ENCODE measurements at places on chromosomes 2 and 18. TPM values are rescaled to one million over a fixed set of nuclear protein-coding genes. Genes with fewer than 3 reads are reported as not detected.

CD8B2 gene
- 0.10 TPM for total RNA-seq

SERPINE2 gene
- total RNA-seq = 2.6 TPM

SKOR2 gene
- total RNA-seq = not detected

DHRS9 gene
- not detected for total RNA-seq

NETO1 gene
- total RNA-seq = not detected

ARHGEF33 gene
- total RNA-seq = not detected

PRKAG3 gene
- not detected for total RNA-seq

DNA sequence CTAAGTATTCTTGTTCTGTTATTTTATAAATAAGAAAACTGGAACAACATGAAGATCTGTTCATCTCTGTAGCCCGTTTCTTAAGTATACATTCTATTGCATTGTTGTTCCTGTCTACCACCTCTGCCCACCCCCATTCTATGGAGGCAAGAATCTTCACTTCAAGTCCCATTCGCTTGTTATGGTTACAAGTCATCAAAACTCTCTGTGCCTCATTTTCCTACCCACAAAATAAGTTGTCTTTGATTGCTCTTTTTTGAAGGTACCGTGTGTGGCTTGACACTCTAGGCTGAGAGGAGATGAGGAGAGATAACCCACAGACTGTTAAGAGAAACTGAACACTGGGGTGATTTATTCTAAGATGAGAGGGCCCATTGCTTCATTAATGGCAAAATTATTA lies 2.9 kb upstream of the EVA1A start:
- no peak overlapping the region for H3K4me3 ChIP-seq
- H3K4me1 ChIP-seq = peaks cover 9% of the 10 kb centered on the region
- peaks cover 46% of the 10 kb centered on the region for H3K27me3 ChIP-seq
- H3K36me3 ChIP-seq = no peaks in the 10 kb centered on the region
- H3K27ac ChIP-seq = no peak overlapping the region

DNA sequence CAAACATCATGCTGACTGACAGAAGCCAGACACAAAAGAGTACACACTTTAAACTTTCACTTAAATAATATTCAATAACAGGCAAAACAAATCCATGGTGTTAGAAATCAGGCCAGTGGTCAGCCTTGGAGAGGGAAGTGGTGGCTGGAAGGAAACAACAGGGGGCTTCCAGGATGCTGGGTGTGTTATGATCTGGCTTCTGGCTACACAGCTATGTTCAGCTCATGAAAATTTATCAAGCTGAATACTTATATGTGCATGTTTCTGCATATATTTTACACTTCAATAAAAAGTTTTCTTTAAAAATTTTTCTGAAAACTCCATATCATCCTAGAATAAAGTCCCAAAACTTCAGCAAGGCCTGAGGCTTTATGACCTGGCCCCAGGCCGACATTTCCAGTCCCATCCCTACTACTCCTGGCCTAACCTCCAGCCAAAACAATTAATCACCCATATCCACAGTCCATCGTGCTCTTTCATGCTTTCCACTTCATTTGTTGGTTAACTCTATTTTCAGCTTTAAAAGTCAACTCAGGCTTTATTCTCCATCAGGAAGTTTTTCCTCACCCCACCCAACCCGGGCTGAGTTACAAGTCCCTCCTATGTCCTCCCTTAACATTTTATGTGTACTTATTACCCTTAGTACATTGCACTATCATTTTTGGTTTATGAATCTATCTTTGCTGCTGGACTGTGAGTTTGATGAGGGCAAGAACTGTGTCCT lies 27.9 kb upstream of the SPTBN1 start:
- peaks cover 7% of the 10 kb centered on the region for H3K4me1 ChIP-seq
- H3K27ac ChIP-seq = no peak overlapping the region
- no peaks in the 10 kb centered on the region for H3K36me3 ChIP-seq
- no peak for DNase-seq
- no peaks in the 10 kb centered on the region for H3K27me3 ChIP-seq

GRCh38 chr2:102301867-102302362 lies 9.4 kb upstream of the IL1RL1 start:
- H3K36me3 ChIP-seq = peaks cover 16% of the 10 kb centered on the region
- H3K27ac ChIP-seq = peak overlapping the region; percentile 87
- DNase-seq = no peak
- peaks cover 15% of the 10 kb centered on the region for H3K27me3 ChIP-seq
- H3K4me3 ChIP-seq = peak overlapping the region; percentile 61

GRCh38 chr18:64747803-64748202 lies 598.9 kb upstream of the LINC00305 start:
- no peak overlapping the region for H3K27ac ChIP-seq
- H3K4me3 ChIP-seq = no peak overlapping the region
- no peaks in the 10 kb centered on the region for H3K27me3 ChIP-seq
- no peak for DNase-seq

- no peaks in the 10 kb centered on the region for H3K36me3 ChIP-seq
- H3K4me1 ChIP-seq = no peaks in the 10 kb centered on the region
- no peak overlapping the region for H3K27ac ChIP-seq
- no peak for DNase-seq
- H3K4me3 ChIP-seq = no peak overlapping the region
These were observed 17.7 kb downstream of the HOXD1 start for GRCh38 chr2:176206136-176206535.

- no peaks in the 10 kb centered on the region for H3K36me3 ChIP-seq
- H3K27me3 ChIP-seq = peaks cover 12% of the 10 kb centered on the region
- no peaks in the 10 kb centered on the region for H3K4me1 ChIP-seq
- DNase-seq = no peak
- H3K27ac ChIP-seq = no peak overlapping the region
- no peak overlapping the region for H3K4me3 ChIP-seq
These were observed 130.7 kb downstream of the SOCS6 start for GRCh38 chr18:70419526-70419925.

- H3K27ac ChIP-seq = peak overlapping the region; percentile 67
- H3K4me3 ChIP-seq = no peak overlapping the region
- DNase-seq = no peak
- peaks cover 17% of the 10 kb centered on the region for H3K4me1 ChIP-seq
- H3K36me3 ChIP-seq = no peaks in the 10 kb centered on the region
- H3K27me3 ChIP-seq = no peaks in the 10 kb centered on the region
These were observed 26.9 kb downstream of the TMEM247 start for GRCh38 chr2:46506131-46506706.

GRCh38 chr2:42052702-42053481 lies 5.1 kb downstream of the PKDCC start:
- no peaks in the 10 kb centered on the region for H3K36me3 ChIP-seq
- no peaks in the 10 kb centered on the region for H3K4me1 ChIP-seq
- peak; percentile 37 for DNase-seq
- peaks cover 9% of the 10 kb centered on the region for H3K27me3 ChIP-seq

STK17B gene
- 182 TPM for total RNA-seq

DNA sequence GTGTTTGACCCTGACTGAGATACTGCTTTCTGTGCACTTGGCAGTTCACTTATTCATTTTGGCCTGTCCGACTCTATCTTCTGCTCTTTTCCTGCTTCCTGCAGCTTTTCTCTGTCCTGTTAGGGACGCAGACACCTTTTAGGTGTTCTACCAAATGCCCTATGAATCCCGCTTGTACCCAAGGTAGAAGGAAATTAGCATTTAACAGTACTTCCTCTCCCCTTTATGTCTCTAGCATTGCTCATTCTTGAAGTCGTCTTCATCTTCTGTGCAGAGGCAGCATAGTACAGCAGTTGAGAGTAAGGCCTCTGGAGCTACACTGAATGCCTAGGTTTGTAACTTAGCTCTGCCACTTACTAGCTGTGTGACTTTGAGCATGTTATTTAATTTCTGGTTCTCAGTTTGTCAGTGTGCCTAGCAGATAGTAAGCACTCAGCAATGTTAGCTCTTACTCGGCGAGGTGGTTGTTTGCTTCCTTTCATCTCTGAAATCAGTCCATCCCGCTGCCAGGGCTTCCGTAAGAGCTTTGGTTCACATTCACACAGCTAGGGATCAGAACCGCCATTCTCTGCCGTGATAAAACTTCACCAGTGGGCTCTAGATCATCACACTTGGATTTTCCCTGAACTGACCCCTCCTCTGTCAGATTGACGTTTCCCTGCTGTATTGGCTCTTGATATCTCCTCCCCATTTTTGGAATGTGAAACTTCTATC lies 1.4 kb downstream of the CCT7 start:
- peak overlapping the region; percentile 98 for H3K4me3 ChIP-seq
- peaks cover 18% of the 10 kb centered on the region for H3K36me3 ChIP-seq
- H3K27me3 ChIP-seq = no peaks in the 10 kb centered on the region

GCG gene
- total RNA-seq = not detected

TMEFF2 gene
- not detected for total RNA-seq

- H3K27ac ChIP-seq = no peak overlapping the region
- no peaks in the 10 kb centered on the region for H3K36me3 ChIP-seq
- H3K4me1 ChIP-seq = no peaks in the 10 kb centered on the region
- H3K27me3 ChIP-seq = peaks cover 23% of the 10 kb centered on the region
These were observed 125.3 kb downstream of the ANTXR1 start for GRCh38 chr2:69138247-69138772.

MIB1 gene
- total RNA-seq = 20.1 TPM

SLC4A5 gene
- 3.2 TPM for total RNA-seq

GRCh38 chr2:151616760-151617339 lies 117.4 kb downstream of the NEB start:
- H3K4me1 ChIP-seq = peaks cover 11% of the 10 kb centered on the region
- H3K4me3 ChIP-seq = no peak overlapping the region
- no peaks in the 10 kb centered on the region for H3K27me3 ChIP-seq
- H3K27ac ChIP-seq = no peak overlapping the region

- peak overlapping the region; percentile 43 for H3K4me3 ChIP-seq
- no peak for DNase-seq
- peaks cover 27% of the 10 kb centered on the region for H3K4me1 ChIP-seq
- peaks cover 22% of the 10 kb centered on the region for H3K27me3 ChIP-seq
- peaks cover 7% of the 10 kb centered on the region for H3K36me3 ChIP-seq
These were observed 2.0 kb upstream of the HK2 start for GRCh38 chr2:74831693-74832530.

DNA sequence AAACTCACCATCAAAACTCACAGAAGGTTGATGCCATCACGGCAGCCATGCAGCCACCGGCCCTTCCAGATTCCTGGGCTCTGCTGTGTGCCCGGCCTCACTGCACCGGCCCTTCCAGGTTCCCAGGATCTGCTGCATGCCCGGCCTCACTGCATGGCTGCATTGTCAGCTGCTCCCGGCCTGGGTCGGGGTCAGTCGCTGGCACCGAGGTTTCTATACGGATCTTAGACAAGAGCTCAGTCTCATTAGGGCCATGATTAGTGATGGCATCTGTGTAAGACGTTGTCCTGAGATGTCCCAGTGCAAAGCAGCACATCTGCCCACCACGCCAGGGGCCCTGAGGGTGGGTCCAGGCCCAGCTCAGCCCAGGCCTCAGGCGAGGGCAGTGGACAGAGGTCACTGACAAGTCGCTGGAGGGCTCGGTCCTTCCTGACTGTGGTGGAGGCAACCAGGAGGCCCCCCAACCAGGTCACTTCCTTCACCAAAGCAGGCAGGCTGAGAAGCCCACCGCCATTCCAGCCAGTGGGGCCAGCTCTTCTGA lies 29.4 kb downstream of the TMEM18 start:
- H3K36me3 ChIP-seq = no peaks in the 10 kb centered on the region
- peaks cover 18% of the 10 kb centered on the region for H3K27me3 ChIP-seq
- no peak for DNase-seq
- peaks cover 2% of the 10 kb centered on the region for H3K4me1 ChIP-seq

DNA sequence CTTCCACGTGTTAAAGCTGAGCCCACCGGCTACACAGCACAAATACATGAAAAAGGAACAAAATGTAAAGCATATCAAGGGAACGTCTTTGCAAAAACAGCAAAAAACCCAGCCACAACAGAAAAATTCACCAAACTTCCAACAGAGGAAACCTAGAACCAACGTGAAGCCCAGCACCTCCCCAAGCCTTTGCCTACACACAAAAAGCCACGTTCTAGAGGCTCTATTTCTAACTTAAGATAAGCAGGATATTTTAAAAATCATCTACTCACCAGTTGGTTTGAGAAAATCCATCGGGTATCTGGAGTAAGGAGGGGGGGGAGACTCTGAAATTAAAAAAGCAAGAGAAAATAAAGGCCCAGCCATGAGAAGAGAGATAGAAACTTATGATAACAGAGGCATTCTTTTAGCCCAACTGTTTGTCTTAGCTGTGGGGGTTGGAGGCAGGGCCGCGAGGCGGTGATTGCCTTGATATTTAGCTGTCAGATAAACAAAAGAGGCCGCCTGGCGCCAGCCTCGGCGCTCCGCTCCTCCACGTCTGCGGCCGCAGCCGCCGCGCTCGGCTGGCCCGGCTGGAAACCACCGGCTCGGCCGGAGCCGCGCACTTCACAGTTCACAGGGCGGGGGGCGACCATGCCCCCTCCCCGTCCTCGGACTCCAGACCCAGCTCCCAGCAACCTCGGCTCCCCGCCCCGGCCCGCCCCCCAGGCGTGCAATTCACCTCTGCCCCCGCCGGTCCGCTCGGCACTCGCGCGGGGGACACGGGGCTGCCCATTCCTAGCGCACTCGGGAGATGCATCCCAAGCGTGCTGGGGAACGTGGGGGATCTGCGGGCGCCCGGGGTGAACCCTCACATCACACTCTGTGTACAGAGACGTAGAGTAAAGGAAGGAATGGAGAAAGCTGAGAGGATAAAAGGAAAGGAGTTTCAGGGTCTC lies 2.4 kb downstream of the SMAD7 start:
- DNase-seq = peak; percentile 71
- H3K36me3 ChIP-seq = peaks cover 28% of the 10 kb centered on the region
- H3K27ac ChIP-seq = peak overlapping the region; percentile 75
- H3K27me3 ChIP-seq = no peaks in the 10 kb centered on the region
- peaks cover 46% of the 10 kb centered on the region for H3K4me1 ChIP-seq
- peak overlapping the region; percentile 96 for H3K4me3 ChIP-seq

All from natural killer cell treated with Interleukin-12 subunit alpha and Interleukin-12 subunit beta and Interleukin-15 and Interleukin-18, amount 100 ng/mL, for 72 hours (primary cell).